Left ventricle myocardium inferior (tissue), 1 donor: ENCODE measurements at places on chromosomes 13 and 19. TPM values are rescaled to one million over a fixed set of nuclear protein-coding genes. Genes with fewer than 3 reads are reported as not detected.

PLIN3 gene
- 26.7 TPM for total RNA-seq

SLAIN1 gene
- 8.0 TPM for total RNA-seq

ELSPBP1 gene
- not detected for total RNA-seq

N4BP2L1 gene
- total RNA-seq = 4.6 TPM

SERP2 gene
- 13.0 TPM for total RNA-seq

SGCG gene
- 102 TPM for total RNA-seq

ARHGAP45 gene
- 4.8 TPM for total RNA-seq

WDR87 gene
- total RNA-seq = not detected

C2CD4C gene
- total RNA-seq = 0.63 TPM

ZNF665 gene
- total RNA-seq = 1.6 TPM

HCN2 gene
- 21.9 TPM for total RNA-seq

CA11 gene
- total RNA-seq = 4.5 TPM

KCTD4 gene
- total RNA-seq = 0.11 TPM

PRR20D gene
- not detected for total RNA-seq

PSG3 gene
- total RNA-seq = not detected
